ENCODE measurements at places on chromosomes 2 and 18.
A peak's percentile ranks its signal among the peaks of the same experiment; 100 is the strongest.

GRCh38 chr2:85061896-85062295, 71.3 kb upstream of the TCF7L1 start:
- no peak for DNase-seq

DNA sequence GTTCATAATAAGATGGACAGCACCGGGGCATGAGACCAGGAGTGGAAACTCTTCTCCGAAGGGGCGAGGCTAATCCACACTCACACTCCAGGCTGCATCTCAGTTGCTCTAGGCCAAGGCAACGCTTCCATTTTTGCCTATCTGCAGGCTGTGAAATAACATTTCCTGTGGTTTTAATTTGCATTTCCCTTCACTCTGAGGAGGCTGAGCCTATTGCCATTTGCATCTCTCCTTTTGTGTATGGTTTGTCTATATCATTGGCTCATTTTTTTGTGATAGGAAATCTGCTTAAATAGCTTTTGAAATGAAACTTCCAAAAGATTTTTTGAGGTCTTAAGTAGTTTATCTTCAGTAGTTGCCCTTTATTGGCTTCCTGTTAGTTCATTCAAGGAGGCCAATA, 57.6 kb downstream of the TPGS2 start:
- DNase-seq = no peak

- no peak for DNase-seq
Observed at GRCh38 chr2:175855794-175856453, 146.1 kb downstream of the LNPK start.

- no peak for DNase-seq
Observed at GRCh38 chr2:134195341-134195740, 58.5 kb upstream of the MGAT5 start.

DNA sequence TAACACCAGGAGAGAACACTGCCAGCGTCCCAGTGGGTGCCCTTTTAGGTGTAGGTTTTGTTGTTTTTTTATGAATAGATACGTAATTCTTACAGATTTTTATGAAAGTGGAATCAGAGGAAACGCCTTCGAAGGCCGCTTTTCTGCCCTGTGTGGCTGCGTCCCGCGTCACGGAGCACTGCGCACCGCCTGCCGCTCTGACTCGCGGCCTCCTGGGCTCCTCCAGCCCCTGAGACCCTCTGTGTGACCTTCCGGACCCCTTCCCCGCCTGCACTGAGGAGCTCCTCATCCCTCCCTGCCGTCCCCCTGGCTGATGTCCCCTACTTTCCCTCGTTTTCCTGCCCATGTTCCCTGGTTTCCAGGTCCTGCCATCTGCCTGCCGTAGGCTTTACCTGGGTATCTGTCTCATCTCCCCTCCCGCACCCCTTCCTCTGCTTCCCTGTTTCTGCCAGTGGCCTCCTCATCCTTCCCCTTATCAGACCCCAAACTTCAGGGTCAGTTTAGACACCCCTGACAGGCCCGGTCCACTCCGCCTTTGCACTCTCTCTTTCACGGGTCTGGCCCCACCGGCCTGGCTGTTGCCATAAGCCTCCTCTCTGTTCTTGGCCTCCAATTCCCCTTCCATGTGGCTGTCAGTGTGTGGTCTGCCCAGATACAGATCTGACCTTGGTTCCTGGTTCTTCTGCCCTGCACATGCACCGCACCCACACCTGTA, 32.7 kb downstream of the PDIA6 start:
- no peak for DNase-seq

DNA sequence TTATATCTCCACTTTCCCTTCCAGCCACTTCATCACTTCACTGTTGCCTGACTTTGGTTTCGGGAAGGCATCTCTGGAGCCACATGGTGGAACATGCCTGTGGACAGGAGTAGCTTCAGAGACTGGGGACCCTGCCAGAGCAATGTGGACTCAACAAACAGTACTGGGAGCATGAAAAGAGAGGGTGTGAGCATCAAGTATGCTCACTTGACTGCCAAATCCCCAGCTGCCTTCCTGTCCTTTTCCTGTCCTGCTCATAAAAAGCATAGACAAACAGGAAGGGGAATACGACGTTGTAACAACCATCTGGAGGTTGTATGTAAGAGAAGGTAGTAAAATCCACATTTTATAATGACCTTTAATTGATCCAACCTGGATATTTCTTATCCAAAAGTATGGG, 61.3 kb upstream of the CSRNP3 start:
- no peak for DNase-seq

- no peak for DNase-seq
Observed at GRCh38 chr18:65592435-65592834, 158.4 kb upstream of the CDH7 start.

DNA sequence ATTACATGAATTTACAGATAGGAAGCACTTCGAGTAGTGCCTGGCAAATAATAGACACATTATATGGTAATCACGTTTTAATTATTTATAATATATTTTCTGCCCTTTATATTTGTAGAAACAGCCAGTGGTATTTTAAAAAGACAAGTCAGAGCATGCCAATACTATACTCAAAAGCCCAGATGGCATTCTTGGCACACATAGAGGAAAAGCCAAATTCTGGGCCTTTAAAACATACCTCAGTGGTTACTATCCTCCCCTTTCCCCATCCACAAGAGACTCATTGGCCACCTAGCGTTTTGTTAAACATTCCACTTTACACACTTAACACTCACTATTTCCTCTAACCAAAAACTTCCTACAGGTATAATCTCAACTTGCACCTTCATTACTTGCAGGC, 63.3 kb upstream of the ZNF804A start:
- no peak for DNase-seq

DNA sequence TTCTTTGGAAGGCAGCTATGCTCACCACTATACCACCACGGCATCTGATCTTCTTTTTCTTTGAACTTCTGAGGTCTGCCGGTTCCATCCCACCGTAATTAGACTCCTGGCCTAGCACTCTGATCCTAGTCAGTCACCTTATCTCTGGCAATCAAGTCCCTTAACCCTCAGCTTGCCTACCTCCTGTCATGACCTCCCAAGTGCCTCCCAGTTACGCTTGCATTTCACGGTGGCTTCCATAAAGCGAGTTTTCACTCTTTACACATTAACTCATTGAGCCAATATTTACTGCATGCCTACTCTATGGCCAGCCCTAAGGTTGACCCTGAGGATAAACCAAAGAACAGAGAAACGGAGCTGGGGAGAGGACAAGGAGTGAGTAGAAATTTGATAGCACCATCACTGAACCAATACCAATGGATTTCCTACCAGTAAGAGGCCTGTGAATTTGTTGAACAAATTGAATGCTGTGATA, 37.8 kb upstream of the TMEM182 start:
- no peak for DNase-seq

DNA sequence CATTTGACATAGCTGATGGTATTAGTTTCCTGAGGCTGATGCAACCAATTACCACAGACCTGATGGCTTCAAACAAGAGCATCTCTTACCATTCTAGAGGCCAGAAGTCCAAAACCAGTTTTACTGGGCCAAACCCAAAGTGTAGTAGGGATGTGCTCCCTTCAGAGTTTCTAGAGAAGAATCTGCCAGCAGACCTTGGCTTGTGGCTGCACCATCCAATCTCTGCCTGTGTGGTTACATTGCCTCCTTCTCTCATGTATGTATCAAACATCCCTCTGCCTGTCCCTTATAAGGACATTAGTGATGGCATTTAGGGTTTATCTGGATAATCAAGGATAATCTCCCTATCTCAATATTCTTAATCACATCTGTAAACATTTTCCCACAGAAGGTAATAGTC, 4.5 kb upstream of the SNRNP27 start:
- DNase-seq = no peak

DNA sequence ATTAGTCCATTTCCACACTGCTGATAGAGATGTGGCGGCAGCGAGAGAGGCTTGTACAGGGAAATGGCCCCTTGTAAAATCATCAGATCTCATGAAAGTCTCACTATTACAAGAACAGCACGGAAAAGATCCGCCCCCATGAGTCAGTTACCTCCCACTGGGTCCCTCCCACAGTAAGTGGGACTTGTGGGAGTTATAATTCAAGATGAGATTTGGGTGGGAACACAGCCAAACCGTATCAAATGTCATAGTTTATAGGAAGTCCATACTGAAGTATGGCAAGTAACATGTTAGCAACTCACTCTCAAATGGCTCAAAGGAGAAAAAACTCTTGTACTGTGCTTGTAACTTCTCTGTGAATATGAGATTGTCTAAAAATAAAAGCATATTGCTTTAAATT, 56.1 kb downstream of the FARP2 start:
- DNase-seq = peak; percentile 27

DNA sequence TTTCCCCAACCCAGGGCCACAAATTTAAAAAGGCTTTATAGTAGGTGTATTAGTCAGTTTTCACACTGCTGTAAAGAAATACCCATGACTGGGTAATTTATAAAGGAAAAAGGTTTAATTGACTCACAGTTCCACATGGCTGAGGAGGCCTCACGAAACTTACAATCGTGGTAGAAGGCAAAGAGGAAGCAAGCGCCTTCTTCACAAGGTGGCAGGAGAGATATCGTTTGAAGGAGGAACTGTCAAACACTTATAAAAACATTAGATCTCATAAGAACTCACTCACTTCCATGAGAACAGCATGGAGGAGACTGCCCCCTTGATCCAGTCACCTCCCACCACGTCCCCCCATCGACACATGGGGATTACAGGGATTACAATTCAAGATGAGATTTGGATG, 70.4 kb downstream of the FECH start:
- no peak for DNase-seq

DNA sequence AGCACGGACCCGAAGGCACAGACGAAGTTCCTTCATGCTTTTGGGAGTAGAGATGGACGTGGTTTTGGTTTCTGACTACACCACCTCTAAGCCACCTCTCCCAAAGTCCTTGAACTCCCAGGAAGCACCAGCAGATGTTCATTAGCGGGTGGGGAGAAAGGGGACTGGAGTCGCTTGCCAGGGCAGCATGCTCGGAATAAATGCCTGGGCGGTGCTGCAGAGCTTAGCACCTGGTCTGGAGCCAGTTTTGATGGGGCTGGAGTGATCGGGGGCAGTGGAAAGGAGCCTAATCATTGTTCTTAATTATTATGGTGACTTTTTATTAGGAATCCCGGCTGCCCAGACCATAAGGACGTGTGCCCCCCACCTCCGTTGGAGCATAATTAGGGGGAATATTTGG, 220.8 kb downstream of the TFCP2L1 start:
- no peak for DNase-seq

DNA sequence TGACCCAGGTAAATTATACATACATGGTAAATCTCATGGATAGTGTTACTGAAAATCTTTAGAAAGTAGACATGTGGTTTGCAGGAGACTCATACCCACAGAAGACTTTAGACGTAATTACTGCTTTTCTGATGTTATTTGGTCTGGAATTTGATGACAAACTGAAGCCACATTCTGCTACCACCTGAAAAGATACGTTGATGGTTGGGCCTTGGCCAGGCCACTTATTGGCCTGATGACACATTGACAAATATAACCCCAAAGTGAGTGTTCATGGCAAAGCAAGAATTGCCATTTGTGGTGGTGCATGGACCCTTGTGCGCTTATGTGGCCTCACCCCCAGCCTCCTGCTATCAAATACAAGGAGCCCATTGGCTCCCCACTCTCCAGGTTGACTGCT, 155.6 kb downstream of the METTL4 start:
- no peak for DNase-seq

GRCh38 chr2:127011231-127011661, 95.7 kb downstream of the BIN1 start:
- no peak for DNase-seq

- no peak for DNase-seq
Observed at GRCh38 chr2:162473-163382, 101.1 kb downstream of the SH3YL1 start.

GRCh38 chr2:3585261-3586109, 9.4 kb upstream of the COLEC11 start:
- DNase-seq = peak; percentile 19

GRCh38 chr2:9488583-9489547, 14.5 kb downstream of the IAH1 start:
- no peak for DNase-seq

DNA sequence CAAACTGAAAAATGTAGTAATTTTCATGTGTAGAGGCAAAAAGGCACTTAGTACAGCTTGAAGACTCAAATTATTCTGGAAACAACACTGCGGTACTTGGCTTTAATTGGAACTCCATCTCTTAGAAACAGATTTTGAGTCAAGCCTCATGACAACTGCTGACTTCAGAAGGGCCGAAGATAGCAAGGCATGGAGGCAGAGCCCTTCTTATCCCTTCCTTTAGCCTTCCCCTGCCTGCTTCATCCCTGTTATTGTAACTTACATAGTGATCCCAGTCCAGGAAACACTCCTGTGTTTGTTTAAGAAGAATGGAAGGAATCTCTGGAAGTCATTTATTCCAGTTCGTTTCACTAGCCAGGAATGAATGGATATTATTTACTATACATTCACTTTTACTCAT, 110.9 kb upstream of the FAM98A start:
- DNase-seq = no peak

DNA sequence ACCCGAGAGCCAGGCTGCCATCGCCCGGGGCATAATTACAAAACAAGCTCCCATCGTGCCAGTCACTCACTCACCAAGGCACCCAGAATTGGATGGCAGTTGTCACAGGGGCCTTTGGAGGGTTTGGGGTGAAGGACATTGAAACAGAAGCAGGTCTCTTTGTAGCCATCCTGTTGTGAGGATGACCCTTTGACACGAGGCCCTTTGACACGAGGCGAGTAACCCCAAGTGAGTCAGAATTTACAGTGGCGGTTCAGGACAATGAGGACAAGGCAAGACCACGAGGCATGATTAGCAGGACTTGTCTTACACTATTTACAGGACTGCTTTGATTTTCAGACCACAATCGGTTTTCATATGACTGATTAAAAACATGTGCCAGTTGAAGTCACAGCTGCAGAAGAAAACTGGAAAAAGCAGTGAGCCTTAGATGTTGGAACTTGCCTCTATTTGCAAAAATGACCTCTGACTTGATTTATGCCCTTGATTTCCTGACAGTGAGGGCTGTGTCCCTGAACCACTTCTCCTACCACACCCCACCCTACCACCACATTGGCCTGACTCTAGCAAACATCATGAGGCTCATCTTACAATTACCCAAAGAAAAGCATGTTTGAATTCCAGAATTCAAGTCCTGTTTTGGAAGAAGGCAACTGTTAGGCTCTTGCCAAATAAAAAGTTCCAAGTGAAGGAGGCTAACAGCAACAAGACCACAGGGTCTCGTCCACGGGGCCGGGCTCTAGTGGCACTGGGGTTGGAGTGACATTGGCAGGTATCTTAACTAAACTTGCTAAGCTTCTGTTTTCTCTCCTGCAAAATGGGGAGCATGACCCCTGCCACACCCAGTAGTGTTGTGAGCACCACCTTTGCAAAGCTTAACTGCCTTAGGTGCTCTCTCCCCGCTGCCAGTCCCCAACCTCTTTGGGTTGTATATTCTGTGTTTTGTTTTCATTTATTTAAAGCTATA, 64.4 kb upstream of the FOSL2 start:
- DNase-seq = peak; percentile 85

Measured in AG09319 (cell line).